ENCODE measurements at places on chromosomes 11 and 22.

DNA sequence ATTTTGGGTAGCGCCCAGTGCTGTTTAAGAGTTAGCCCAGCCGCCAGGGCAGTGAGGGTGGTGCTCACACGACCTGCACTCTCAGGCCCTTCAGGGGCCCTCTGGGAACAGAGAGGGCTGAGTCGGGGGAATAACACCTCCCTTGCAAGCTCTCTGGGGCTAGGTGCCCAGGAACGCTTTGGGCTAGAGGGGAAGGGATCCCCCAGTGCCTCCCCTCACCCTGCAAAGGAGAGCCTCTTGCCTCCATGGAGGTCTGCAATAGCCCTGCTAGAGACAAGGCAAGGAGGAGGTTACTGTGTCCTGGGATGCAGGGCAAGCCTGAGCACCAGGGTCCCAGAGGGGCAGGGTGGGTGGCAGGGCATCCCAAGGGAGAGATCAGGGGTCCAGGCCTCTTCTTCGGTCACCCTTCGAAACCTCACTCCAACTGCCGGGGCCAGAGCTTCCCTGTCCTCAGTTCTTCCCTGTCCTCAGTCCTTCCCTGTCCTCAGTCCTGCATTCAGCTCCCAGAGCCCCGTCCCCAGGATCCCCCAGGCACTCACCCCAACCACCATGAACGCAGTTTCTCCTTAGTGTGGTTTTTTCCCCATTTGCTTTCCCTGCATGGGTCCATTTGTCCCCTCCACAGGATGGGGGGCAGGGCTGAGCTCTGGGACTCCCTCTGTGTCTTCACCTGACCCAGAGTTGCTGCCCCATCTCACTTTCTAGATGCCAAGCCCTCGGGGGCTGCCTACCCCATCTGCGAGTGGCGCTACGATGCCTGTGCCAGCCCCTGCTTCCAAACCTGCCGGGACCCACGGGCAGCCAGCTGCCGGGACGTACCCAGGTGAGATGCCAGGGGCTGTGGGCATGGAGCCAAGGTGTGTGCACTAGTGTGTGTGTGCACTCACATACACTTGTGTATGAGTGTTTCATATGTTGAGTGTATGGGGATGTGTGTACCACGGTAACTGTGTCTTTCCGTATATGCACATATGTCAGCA, 60.8 kb downstream of the OTOG start:
- no peak for DNase-seq

GRCh38 chr22:46002757-46003270, 25.9 kb upstream of the WNT7B start:
- no peak for DNase-seq

- DNase-seq: no peak
Observed at GRCh38 chr11:44005063-44005701, 42.6 kb upstream of the ACCSL start.

- no peak for DNase-seq
Observed at GRCh38 chr11:69010964-69011623, 2.0 kb downstream of the MRGPRF start.

- no peak for DNase-seq
Observed at GRCh38 chr11:124837491-124837856, 27.8 kb upstream of the ROBO3 start.

GRCh38 chr11:92225568-92226330, 1.1 kb downstream of the FAT3 start:
- DNase-seq: no peak

DNA sequence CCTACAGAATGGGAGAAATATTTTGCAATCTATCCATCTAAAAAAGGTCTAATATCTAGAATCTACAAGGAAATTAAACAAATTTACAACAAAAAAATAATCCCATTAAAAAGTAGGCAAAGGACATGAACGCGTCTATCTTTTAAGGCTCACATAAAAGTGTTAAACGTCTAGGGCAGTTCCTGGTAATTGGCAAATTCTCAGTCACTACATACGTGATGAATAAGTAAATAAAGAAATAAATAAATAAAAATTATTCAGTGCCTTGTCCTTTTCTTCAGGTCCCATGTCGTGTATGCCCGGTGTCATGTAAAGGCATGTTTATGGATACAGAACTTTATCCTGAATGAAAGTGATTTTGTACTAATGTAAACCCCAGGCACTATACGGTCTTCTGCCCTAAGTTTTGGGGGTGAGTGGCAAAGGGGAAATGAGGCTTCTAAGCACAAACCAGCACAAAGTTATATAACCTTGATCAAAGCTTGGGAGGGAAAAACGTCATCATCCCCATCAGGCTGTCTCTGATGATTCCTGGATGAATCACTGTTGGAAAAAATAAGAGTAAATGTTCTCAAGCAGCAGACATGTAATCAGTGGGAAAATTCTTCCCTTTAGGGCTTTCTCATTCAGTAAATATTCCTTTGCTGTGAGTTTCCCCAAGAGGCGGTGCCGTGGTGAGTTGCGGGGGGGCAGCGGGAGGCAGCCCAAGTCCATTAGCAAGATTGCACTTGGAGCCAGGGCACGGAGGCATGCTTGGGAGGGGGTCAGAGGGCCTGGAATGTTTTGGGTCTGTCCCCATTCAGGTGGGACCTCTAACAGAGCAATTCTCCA, 30.4 kb upstream of the MICAL2 start:
- no peak for DNase-seq

GRCh38 chr11:114132944-114133394, 73.5 kb downstream of the ZBTB16 start:
- no peak for DNase-seq

- DNase-seq: no peak
Observed at GRCh38 chr11:91163619-91164451, 941.0 kb upstream of the CHORDC1 start.

- DNase-seq: no peak
Observed at GRCh38 chr11:65389294-65389980, 3.0 kb downstream of the FRMD8 start.

- no peak for DNase-seq
Observed at GRCh38 chr11:130049328-130049771, 20.3 kb upstream of the APLP2 start.

GRCh38 chr22:28900379-28900925, 17.1 kb downstream of the ZNRF3 start:
- DNase-seq: no peak

- DNase-seq: no peak
Observed at GRCh38 chr22:43789452-43789851, 22.7 kb downstream of the EFCAB6 start.
